ENCODE measurements at places on chromosomes 3 and 15. TPM values are rescaled to one million over a fixed set of nuclear protein-coding genes. Genes with fewer than 3 reads are reported as not detected.

GRCh38 chr3:157414861-157415260 lies 21.8 kb upstream of the PTX3 start:
- DNase-seq = no peak

- DNase-seq = no peak
Observed at GRCh38 chr3:47034868-47035489, 55.5 kb downstream of the NBEAL2 start.

DNA sequence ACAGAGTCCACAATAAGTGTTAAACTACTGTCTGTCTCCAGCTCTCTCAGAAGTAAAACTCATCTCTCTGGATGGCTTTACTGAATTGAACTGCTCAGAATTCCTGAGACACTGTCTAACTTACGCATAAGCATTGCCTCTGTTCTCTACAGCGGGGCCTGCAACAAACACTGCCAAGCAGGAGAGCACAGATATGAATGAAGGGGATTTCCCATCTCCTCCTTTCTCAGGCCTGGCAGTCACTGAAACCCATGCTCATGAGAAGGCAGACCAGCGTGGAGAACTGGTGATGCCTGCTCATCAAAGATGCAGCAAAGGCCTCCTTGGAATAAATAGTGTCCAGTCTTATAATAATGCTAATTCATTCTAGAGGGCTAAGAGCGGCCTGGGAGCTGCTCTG lies 10.3 kb downstream of the RASGRP1 start:
- DNase-seq = no peak

DNA sequence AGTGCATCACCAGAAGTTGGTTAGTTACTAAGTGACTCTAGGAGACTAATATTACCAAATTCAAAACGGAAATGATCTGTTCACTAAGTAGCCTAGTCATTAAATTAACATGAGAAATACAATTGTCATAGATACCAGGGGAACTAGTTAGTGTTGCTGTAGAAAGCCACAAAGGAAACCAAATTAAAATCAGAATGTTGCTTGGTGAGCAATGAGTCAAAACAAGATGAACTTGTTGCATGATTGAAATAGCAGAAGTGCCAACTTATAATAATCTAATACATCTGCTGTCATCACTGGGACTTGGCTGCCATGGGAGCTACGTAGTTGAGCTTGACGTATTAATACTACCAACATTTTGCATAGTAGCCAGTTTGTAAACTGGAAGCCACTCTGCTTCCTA lies 458.1 kb downstream of the DIPK2A start:
- DNase-seq = no peak

The TMA7 gene
- total RNA-seq = 99.9 TPM

Measured in frontal cortex (tissue), 4 donors.